ENCODE measurements at places on chromosomes 3 and 15.
A peak's percentile ranks its signal among the peaks of the same experiment; 100 is the strongest.

- DNase-seq = no peak
- no peak overlapping the region for H3K27ac ChIP-seq
- H3K36me3 ChIP-seq = no peaks in the 10 kb centered on the region
- no peak overlapping the region for H3K4me3 ChIP-seq
- H3K4me1 ChIP-seq = no peaks in the 10 kb centered on the region
- H3K27me3 ChIP-seq = no peaks in the 10 kb centered on the region
Measured at GRCh38 chr3:114846252-114846651, 300.8 kb downstream of the ZBTB20 start.

DNA sequence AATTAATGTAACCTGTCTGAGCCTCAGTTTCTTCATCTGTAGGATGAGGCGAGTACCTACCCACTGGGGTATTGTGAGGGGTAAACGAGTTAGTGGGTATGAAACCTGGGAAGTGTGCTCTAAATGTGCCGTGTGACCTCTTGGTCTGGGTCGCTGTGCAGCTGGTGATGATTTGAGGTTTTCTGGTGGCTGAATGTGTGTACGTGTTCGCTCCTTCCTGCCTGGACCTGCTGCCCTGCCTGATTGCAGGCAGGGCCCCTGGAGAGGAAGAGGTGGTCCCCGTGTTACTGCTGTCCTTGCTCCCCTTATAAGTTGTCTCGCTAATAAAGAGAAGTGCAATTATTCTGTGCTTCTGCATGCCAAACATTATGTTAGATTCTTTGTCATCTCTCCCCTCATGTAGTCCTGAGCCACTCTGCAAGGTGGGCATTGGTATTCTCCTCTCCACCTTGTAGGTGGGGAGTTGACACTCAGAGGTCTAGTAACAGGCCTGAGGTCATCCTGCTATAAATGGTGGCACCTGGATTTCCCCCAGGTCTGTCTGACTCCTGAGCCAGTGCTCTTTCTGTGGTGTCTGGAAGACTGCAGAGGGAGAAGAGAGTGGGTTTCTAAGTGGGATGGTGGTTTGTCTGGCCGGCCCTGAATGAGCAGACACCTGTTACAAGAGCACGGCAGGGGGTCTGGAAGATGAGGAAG, 15.7 kb downstream of the PDIA5 start:
- peaks cover 18% of the 10 kb centered on the region for H3K4me1 ChIP-seq
- H3K36me3 ChIP-seq = no peaks in the 10 kb centered on the region
- H3K27ac ChIP-seq = no peak overlapping the region
- H3K4me3 ChIP-seq = no peak overlapping the region

- no peaks in the 10 kb centered on the region for H3K36me3 ChIP-seq
- no peaks in the 10 kb centered on the region for H3K27me3 ChIP-seq
- H3K4me1 ChIP-seq = no peaks in the 10 kb centered on the region
- H3K4me3 ChIP-seq = no peak overlapping the region
Measured at GRCh38 chr3:187705164-187705563, 2.8 kb upstream of the RTP2 start.

DNA sequence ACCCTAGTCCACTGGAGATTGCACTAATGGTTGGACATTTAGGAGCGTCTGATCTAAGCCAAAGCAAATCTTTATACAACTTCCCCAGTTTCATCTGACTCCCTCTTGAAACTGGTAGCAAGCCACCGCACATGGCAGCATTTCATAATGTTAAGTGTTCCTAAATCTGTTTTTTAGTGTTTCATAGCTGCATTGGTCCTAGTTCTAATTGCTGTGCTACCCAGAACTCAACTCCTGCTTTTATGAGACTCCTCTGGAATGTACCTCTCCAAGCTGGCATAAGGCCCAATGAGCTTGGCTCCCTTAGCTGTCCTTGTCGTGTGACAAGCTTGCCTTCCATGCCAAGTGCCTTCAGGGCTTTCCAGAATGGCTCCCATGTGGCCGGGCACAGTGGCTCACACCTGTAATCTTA, 65.3 kb upstream of the FLNB start:
- no peak overlapping the region for H3K27ac ChIP-seq
- peak; percentile 68 for DNase-seq
- no peaks in the 10 kb centered on the region for H3K4me1 ChIP-seq
- H3K4me3 ChIP-seq = no peak overlapping the region
- peaks cover 3% of the 10 kb centered on the region for H3K36me3 ChIP-seq
- H3K27me3 ChIP-seq = no peaks in the 10 kb centered on the region

DNA sequence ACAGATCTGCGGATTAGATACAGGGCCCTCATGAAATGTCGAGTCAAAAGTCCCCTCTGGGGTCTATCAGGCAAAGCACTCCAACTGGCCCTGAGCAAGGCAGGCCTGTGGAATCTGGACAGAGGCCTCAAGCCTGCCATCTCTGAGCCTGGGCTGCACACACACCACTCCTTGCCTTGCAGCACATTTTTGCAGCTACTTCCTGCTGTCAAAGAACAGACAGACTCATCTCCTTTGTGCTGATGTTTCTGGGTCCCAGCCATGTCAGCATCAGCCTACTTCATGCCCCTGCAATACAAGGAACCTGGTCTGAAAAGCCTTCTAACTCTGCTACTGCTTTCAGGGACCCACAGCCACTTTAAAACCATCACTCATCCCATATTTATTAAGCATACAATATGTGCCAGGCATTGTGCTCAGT, 60.6 kb upstream of the IL12A start:
- no peaks in the 10 kb centered on the region for H3K27me3 ChIP-seq
- no peaks in the 10 kb centered on the region for H3K36me3 ChIP-seq
- no peak overlapping the region for H3K4me3 ChIP-seq
- DNase-seq = peak; percentile 58
- H3K27ac ChIP-seq = peak overlapping the region; percentile 88

DNA sequence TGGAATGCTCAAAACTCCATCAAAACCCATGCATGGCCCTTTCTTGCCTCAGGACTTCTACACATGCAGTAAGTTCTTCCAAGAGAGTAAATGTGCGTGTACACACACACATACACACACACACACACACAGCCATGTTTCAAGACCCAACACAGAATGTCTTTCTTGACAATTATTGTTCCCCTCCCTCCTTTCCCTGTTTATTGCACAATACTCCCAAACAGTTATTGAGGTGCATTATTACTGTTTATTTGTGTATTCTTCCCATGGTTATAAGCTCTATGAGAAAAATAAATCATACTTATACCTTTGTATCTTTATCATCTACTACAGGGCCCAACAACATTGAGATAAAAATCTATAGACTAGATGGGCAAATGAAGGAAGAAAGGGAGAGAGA, 523.8 kb upstream of the NAALADL2 start:
- H3K36me3 ChIP-seq = no peaks in the 10 kb centered on the region
- H3K27me3 ChIP-seq = no peaks in the 10 kb centered on the region
- no peak for DNase-seq
- H3K4me3 ChIP-seq = no peak overlapping the region
- peaks cover 31% of the 10 kb centered on the region for H3K4me1 ChIP-seq
- H3K27ac ChIP-seq = no peak overlapping the region

DNA sequence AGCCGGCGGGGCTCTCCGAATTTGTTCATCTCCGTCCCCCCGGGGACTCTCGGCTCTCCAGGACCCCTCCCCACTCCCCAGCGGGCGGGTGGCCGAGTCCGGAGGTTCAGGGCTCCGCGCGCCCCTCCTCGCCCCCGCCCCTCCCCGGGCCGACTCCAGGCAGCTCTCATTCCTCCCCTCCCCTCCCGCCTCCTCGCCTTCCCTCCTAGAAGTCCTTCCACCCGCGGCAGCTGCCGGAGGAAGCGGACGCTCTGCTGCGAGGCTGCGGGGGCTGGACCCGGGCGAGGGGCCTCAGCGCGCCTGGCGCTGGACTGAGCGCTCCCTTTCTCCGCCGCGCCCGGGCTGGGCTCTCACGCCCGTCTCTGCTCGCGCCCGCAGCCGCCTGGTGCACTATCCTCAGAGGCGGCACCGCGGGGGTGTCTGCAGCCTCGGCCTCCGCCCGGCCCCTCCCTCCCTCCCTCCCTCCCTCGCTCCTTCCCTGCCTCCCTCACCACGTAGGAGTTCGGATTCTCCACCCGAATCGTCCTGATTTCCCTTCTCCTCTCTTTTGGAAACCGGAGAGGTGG, at the start of gene ROBO2:
Gene ROBO2 (plus strand): TSS at position 494 of the 566 bp plus-strand sequence. CDS start 687 bp downstream, outside the sequence.
- peaks cover 79% of the 10 kb centered on the region for H3K27me3 ChIP-seq
- no peaks in the 10 kb centered on the region for H3K4me1 ChIP-seq
- no peak within 1 kb of the TSS for H3K27ac ChIP-seq
- H3K36me3 ChIP-seq = no peaks in the 10 kb centered on the region
- DNase-seq = no peak

GRCh38 chr15:71939981-71940588, 129.7 kb downstream of the NR2E3 start:
- no peaks in the 10 kb centered on the region for H3K4me1 ChIP-seq
- H3K4me3 ChIP-seq = no peak overlapping the region
- H3K27me3 ChIP-seq = no peaks in the 10 kb centered on the region
- H3K36me3 ChIP-seq = no peaks in the 10 kb centered on the region
- DNase-seq = no peak
